ENCODE measurements at places on chromosomes 16 and 17. TPM values are rescaled to one million over a fixed set of nuclear protein-coding genes. Genes with fewer than 3 reads are reported as not detected.

The HCRT gene
- polyA plus RNA-seq = not detected

The ARL6IP1 gene
- 533 TPM for polyA plus RNA-seq

The ABCA10 gene
- polyA plus RNA-seq = 9.9 TPM

The PRKCB gene
- 27.6 TPM for polyA plus RNA-seq

The KRTAP3-1 gene
- not detected for polyA plus RNA-seq

The PTGES3L gene
- 5.8 TPM for polyA plus RNA-seq

The LDAF1 gene
- 10.8 TPM for polyA plus RNA-seq

The TBC1D3B gene
- polyA plus RNA-seq = 9.8 TPM

The GPRC5C gene
- polyA plus RNA-seq = 10.8 TPM

The ABAT gene
- 132 TPM for polyA plus RNA-seq

The TEKT5 gene
- not detected for polyA plus RNA-seq

The SYT17 gene
- 3.0 TPM for polyA plus RNA-seq

The TRIM47 gene
- 0.67 TPM for polyA plus RNA-seq

The HOXB1 gene
- not detected for polyA plus RNA-seq

The HP gene
- not detected for polyA plus RNA-seq

The SCIMP gene
- not detected for polyA plus RNA-seq

The KRT14 gene
- polyA plus RNA-seq = not detected
